ENCODE measurements at places on chromosomes 5 and 9. TPM values are rescaled to one million over a fixed set of nuclear protein-coding genes. Genes with fewer than 3 reads are reported as not detected.

NMUR2 gene
- total RNA-seq, result not detected

FBP1 gene
- 0.92 TPM for total RNA-seq

FBXL7 gene
- 26.2 TPM for total RNA-seq

GDA gene
- not detected for total RNA-seq

ECM2 gene
- 8.0 TPM for total RNA-seq

SHB gene
- 39.0 TPM for total RNA-seq

KCNN2 gene
- total RNA-seq, result 2.6 TPM

CD72 gene
- total RNA-seq, result 0.59 TPM

SEPTIN8 gene
- total RNA-seq, result 45.2 TPM

SREK1 gene
- 50.7 TPM for total RNA-seq

LRRC19 gene
- not detected for total RNA-seq

SLC2A6 gene
- 3.6 TPM for total RNA-seq

PCDHGB5 gene
- total RNA-seq, result 13.9 TPM

HMMR gene
- total RNA-seq, result 0.46 TPM

BBLN gene
- total RNA-seq, result 65.7 TPM

STKLD1 gene
- 0.62 TPM for total RNA-seq

MEIKIN gene
- total RNA-seq, result not detected

GRPEL2 gene
- total RNA-seq, result 11.0 TPM

SAXO1 gene
- 0.05 TPM for total RNA-seq

SPINK6 gene
- total RNA-seq, result not detected

RRAGA gene
- 86.6 TPM for total RNA-seq

DAB2 gene
- 28.7 TPM for total RNA-seq

All from cardiac septum (tissue), 1 donor.